ENCODE measurements at places on chromosomes 5 and 9.

DNA sequence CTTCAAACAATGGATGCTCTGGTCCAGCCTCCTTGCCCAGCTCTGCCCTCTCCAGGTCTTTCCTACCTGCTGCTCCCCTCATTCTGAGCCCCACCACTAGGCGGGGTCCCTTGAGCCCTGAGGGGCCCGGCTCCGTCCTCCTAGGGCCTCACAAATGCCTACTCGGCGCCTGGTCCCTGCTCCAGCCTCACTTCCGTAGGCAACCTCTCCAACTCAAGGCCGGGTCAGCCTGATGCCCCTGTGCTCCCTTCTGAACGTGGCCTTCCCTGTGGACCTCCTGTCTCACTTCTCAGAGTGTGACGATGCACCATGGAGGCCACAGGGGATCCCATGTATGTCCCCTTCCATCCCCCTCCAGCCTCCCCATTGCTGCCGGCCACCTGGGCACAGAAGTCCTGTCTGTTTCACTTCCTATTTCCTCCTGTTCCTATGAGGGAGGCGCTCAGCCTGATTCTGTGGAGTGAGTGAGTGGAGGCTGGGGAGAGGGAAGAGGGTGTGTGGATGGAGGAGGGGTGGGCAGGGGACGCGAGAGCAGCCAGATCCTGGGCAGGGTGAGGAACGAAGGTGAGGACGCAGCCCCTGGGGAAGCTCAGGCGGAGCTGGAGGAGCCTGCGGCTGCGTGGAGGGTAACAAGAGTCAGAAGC lies 127.2 kb upstream of the FAM120A start:
- peak; percentile 33 for DNase-seq

DNA sequence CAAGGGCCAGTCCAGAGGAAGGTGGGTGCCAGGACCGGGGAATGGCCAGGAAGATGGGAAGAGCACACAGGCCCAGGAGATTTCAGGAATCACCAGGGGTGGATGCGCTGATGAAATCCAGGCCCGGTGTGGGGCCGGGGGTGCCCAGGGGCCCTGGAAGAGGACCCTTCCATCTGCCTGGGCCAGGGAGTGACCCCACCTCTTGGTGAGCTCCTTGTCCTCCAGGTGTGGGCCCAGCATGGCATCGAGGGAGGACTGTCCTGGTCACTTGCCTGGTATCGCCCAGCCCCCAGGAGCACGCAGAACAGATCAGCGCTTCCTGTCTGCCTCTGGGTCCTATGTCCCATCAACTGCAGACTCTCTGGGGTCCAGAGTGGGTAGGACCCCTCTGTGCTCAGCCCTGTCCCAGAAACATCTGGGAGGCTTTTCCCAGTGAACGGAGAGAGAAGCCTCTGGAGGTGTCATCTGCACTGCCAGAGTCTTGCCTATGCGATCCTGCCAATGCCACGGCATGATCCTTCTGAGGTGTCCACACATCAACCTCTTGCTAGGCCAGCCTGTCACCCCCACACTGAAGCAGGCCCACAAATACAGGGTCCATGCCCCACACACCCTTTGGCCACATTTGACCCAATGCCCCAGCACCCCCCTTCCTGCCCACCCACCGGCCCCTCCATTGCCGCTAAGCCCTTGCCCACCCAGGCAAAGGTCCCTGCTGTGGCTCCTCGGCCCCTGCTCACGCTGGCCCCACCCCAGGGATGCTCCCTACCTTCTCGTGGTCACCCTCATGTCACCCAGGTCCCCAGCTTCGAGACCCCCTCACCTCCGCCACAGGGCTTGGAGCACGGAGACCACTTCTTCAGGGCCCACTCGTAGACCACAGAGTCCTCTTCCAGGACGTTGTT lies 67.2 kb downstream of the ZNF354C start:
- peak; percentile 52 for DNase-seq

GRCh38 chr5:62790348-62790747 lies 211.7 kb downstream of the LRRC70 start:
- no peak for DNase-seq

- DNase-seq = no peak
Measured at GRCh38 chr5:63928451-63928850, 33.8 kb downstream of the HTR1A start.

DNA sequence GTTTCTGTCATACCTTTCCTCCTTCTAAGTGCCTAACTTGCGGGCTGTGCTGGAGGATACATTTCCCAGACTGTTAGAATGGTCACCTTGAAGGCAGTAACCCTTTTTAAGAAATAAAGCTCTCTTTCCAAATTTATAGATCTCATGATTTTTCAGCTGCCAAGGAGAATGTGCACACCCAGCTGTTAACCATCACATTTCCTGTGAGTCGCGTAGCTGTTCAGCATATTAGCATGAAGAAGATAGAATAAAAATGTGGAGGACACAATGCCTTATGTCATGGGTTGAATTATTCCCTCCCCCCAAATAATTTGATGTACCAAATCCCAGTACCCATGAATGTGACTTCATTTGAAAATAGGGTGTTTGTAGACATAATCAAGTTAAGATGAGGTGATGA lies 729.4 kb downstream of the MTRR start:
- no peak for DNase-seq

DNA sequence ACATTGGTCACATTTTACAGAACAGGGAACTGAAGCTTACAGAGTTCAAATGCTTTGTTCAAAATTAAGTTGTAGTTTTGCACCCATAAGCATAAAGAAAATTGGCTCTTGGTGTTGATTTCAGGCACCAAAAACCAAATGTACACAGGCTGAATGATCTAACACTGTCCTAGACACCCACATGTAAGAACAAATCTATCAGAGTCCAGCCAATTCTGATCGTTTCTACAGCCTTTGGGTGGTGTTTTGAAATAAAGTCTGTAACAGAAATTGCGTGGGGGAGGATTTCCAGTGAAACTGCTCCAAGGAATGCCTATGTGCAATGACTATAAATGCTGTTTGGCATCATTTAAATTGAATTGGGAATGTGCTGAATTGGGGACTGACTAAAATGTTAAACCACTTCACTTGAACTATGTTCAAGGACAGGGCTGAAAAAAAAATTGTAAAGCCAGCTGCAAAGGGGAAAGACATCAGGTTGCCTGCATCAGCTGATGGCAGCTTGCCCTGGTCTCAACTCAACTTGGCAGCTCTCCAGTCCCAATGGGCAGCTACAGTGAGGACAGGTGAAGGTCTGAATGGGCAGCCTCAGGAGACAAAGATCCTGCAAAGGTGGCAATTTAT lies 92.2 kb upstream of the TRPC7 start:
- no peak for DNase-seq

DNA sequence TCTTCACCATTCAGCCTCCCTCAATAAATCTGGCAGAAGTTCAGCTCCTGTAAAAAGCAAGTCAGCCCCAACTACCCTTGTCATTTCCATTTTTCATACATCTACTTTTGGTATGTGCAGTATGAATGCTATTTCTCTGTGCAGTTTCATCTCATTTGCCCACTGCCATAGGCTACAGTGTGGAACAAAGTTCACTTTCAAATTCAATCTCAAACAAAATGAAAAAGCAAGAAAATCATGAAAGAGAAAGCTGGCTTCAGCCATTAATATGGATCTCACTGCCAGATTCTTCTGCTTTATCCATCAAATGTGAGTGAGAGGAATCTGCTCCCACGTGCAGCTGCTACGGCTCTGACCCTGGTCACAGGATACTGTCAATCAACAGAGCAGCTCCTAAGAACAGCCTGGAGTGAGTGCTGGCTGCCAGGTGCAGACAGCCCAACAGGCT lies 494.2 kb downstream of the ZNF608 start:
- DNase-seq = no peak
